ELF-1 (cell line): ENCODE measurements at places on chromosomes 1 and 21.

DNA sequence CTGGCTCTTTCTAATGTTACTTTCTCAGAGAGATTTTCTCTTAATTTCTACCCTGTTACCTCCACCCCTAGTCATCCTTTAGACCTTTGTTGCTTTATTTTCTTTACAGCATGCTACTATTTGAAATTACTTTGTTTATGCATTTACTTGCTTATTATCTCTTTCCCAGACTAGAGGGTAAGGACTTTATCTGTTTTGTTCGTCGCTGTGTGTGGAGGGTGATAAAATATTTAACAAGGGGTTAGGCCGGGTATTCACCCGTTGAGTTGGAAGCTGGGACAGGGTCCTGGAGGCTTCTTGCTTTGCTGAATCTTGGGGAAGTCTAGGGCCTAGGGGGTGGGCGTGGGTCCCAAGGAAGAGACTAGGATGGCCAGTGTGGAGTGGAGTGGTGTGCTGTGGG is 43.6 kb downstream of the CDC14A start:
- no peak for DNase-seq

GRCh38 chr1:159892944-159893343 is 7.0 kb downstream of the CFAP45 start:
- DNase-seq: no peak

DNA sequence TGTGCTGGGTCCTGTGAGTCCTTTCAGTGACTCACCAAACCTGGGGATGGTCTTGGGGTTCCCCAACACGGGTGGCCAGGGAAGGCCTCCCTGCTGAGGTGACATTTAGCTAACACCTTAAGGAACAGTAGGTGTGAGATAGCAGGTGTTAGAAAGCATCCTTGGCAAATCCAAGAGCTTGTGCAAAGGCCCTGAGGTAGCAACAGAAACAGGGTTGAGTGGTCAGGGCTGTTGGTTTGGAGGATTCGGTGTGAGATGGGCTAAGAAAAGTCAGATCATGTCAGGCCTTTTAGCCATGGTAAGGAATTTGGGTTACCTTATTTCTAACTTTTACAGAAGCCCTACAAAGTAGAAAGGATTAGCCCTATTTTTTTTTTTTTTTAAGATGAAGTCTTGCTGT is 343.0 kb downstream of the CAMTA1 start:
- DNase-seq: no peak

GRCh38 chr1:150387200-150387599 is 23.3 kb downstream of the RPRD2 start:
- no peak for DNase-seq

- DNase-seq: no peak
These were observed 172.6 kb downstream of the PTPRC start for GRCh38 chr1:198811449-198811848.

GRCh38 chr21:45320261-45321025 is 32.7 kb upstream of the POFUT2 start:
- peak; percentile 1 for DNase-seq
